ENCODE measurements at places on chromosomes 2 and 18.

DNA sequence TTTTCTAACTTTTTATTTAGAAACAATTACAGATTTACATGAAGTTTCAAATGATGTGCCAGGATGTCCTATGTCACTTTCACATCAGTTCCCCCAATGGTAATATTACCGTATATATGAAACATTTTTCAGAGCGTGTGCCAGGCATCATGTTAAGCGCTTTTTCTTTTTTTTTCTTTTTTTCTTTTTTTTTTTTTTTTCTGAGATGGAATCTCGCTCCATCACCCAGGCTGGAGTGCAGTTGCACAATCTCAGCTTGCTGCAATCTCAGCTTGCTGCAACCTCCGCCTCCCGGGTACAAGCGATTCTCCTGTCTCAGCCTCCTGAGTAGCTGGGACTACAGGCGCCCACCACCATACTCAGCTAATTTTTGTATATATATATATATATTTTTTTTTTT, 5.6 kb upstream of the PPP4R1 start:
- DNase-seq: no peak

DNA sequence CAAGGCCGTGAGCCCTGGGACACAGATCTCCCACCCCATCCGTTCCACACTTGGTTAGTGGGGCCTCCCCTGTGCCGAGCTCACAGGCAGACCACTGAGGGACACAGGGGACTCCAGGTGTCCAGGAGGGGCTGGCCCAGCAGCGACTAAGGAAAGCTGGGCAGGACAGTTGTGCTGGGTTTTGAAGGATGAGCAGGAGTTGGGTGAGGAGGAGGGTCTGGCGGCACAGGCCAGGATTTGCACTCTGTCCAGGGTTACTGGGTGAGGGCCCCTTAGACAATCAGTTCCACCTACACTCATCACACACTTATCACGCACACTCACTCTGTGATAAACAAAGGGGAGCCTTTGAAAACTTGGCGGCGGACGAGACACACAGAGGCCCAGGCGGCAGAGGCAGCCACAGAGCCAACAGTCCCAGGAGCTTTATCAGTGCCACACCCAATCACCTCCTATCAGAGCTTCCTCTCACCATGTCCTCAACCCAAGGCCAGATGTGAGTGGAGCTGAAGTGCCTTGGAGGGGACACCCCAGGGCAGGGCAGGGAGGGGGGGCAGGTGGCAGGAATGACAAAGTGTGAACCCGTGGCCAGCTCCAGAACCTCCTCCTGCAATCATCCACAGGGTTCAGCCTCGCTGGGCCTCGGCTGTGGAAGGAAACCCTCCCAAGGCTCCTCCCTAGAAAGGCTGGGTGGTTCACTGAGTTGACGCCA, 26.6 kb downstream of the BIN1 start:
- DNase-seq: peak; percentile 65

DNA sequence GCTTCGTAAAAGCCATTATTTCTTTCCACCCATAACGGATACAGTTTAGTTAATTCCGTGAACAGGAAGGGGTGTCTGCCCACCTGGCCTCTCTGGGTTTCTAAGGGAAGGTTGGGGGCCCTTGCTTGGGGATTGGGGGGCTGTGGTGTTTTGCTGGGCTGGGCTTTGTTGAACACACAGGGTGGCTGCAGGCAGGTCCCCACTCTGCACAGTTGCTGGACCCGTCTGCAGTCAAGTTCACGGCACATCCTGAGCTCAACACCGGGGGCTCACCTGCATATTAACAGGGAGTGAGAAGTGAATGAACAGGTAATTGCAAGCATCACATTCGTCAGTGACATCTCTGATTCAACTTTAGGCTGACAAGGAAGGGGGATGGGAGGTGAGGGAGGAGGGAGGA, 109.0 kb downstream of the ZNF516 start:
- DNase-seq: no peak

GRCh38 chr2:100009743-100010142, 132.6 kb downstream of the AFF3 start:
- no peak for DNase-seq

GRCh38 chr2:224778474-224778877, 62.3 kb upstream of the CCDC195 start:
- DNase-seq: peak; percentile 67

DNA sequence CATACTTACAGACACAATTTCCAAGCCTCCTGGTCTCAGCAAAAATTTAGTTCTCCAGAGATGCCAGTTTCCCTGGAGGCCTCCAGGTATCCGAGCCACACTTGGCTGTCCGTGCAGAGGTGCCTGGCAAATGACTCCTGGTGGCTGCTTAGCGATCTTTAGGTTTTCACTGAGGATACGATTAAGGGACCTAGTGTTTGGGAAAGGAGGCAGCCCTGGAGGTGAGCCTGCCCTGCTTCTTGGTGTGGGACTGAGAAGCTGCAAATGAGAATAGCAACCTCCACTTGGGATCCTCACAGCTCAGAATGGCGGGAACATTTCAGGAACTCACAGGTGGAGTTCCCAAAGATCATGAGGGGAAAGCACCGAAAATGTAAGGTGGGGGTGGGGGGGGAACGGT, 217.6 kb downstream of the ALPK2 start:
- DNase-seq: no peak

DNA sequence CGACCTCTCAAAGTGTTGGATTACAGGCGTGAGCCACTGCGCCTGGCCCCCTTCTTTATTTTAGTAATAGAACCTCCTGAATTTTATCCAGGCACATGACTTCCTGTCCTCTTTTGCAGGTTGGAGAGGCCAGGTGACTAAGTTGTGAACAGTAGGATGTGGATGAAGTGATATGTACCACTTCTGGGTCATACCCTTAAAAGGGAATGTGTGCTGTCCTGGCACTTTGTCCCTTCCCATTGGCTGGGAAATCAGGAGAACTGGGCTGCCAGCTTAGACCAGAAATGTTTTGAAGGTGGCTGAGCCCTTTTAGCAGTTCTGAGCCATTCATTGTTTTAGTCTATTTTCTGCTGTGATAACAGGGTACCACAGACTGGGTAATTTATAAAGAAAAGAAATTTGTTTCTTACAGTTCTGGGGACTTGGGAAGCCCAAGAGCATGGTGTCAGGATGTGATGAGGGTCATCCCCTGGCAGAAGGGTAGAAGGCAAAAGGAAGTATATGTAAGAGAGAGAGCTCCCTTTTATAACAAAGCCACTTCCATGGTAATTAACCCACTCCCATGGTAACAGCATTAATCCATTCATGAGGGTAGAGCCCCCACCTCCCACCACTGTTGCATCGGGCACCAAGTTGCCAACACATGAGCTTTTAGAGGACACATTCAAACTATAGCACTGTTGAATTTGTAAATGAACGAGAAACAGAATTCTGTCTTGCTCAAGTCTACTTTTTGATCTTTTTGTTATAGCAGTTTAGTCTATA, 79.1 kb downstream of the TTC27 start:
- DNase-seq: no peak

DNA sequence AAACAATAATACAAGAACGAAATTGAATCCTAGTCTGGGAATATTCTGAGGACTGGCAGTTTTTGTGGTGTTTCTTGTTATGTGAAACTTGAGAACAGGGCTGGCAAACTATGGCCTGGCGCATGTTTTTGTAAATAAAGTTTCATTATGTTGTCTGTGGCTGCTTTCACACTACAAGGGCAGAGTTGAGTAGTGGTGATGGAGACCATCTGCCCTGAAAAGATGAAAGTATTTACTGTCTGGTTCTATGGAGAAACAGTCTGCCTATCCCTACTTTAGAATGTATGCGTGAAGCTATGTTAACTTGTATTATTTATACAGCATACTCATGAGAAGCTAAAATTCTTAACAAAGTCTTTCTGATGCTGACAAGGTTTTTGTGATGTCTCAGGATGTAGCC, 351.9 kb downstream of the LRRTM1 start:
- DNase-seq: no peak

DNA sequence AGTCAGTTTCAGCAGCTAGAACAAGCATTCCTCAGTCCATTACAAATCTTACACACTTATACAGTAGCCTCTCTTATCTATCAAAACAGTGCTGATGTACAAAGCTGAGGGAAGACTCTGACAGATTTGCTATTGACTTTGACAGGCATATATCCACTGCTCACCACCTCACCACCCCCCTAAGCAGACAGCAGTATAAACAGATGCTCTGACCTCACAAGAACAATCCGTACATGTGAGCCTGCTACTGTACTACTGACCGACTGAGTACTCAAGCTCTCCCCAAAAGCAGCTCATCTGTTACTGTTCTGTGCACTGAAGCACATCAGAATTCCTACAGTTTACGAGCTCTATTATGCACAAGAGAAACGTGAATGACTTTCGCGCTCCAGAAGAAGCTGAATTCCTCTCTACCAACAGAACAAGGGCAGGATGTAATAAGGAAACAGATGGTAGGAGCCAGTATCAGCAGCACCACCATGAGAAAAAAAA, 95.6 kb upstream of the PDE1A start:
- DNase-seq: no peak

GRCh38 chr2:147441182-147441581, 403.6 kb upstream of the ACVR2A start:
- no peak for DNase-seq

- DNase-seq: no peak
Measured at GRCh38 chr2:54528311-54528955, 72.3 kb downstream of the SPTBN1 start.

DNA sequence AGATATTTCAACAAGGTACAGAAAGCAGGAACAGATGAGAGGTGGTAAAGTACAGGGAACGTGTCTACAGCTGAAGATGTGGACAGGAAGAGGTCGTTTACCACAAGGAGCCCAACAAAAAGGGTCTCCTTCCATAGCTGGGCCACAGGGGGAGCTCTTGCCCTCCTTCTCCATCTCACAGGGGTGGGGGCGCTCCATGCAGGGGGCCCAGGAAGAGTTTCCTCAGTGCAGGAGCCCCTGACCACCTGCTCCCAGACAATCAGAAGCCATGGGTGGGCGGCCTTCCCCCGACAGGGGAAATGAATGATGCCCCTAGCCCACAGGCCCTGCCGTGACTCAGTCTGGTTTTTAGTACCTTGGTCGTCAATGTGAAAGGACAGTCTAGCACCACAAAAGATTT, 163.6 kb upstream of the ZNF516 start:
- no peak for DNase-seq

DNA sequence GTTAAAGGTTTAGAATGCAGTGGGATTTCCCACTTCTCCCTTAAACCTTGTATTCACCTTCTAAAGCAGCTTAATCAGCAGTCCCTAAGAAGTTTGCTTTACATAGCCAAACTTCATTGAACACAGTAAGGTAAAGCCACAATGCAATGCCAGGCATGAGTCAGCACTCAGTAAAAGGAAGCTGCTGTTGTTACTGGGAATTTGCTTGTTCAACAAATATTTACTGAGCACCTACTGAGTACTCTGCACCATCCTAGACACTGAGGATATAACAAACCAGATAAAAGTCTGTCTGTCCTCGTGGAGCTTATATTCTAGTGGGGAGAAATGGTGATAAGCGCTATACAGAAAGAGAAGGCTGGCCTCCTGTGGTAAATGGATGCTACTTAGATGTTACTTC, 162.7 kb downstream of the PKP4 start:
- no peak for DNase-seq

GRCh38 chr2:217431577-217432269, 571.1 kb downstream of the TNS1 start:
- DNase-seq: no peak

GRCh38 chr2:237628247-237629187, 1.1 kb downstream of the LRRFIP1 start:
- DNase-seq: no peak

Data from CD4-positive, alpha-beta T cell treated with Interleukin-15 for 4 hours (primary cell).